ENCODE measurements at places on chromosomes 2 and 18. TPM values are rescaled to one million over a fixed set of nuclear protein-coding genes. Genes with fewer than 3 reads are reported as not detected.

DNA sequence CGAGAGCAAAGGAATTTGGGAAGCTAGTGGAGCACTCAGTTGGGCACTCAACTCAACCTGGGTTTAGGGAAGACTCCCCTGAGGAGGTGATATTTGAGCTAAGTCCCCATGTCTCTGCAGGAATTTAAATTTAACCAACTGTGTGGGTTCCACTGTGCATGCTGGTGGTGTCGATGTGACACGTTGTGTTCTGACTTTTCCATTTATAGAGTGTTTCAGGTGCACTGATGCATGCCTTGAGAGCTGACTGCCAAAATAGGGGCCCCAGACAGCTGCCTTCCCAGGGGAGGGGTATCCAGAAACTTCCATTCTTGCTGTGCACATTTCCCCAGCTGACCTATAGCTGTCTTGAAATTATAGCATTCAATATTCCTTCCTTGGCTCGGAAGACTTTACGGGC is 63.7 kb upstream of the BCL2L11 start:
- DNase-seq, result no peak

DNA sequence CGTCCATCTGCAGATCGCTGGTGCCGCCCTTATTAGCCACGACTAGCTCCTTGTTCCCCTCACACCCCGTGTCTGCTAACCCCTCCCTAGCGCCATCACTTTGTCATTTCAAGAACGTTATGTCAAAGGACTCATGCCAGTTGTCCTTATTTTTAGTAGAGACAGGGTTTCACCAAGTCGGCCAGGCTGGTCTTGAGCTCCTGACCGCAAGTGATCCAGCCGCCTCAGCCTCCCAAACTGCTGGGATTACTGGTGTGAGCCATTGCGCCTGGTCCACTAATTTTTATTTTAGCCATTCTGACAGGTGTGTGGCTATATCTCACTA is 138.9 kb upstream of the HDAC4 start:
- no peak for DNase-seq

GRCh38 chr18:62717925-62718800 is 2.8 kb downstream of the PHLPP1 start:
- no peak for DNase-seq

GRCh38 chr2:45320956-45321355 is 290.1 kb downstream of the SRBD1 start:
- no peak for DNase-seq

- DNase-seq, result no peak
These were observed 2.6 kb upstream of the BCL2 start for GRCh38 chr18:63322206-63322605.

DNA sequence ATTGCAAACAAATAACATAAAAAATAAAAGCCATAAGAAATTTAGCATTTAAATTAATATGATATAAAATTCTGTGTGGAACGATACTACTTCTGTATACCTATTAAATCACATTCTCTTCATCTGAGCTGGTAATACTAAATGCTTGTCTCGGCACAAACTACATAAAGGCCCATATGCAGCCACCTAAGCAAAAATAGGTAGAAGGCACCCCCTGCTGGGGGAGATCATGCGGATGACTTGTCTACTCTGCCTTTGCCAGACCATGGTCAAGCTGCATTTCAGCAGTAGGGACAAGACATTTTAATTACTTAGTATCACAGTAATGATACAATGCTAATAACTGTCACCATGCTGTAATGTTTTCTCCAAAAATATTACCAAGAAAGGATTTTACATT is 108.0 kb downstream of the CDH19 start:
- DNase-seq, result peak; percentile 18

DNA sequence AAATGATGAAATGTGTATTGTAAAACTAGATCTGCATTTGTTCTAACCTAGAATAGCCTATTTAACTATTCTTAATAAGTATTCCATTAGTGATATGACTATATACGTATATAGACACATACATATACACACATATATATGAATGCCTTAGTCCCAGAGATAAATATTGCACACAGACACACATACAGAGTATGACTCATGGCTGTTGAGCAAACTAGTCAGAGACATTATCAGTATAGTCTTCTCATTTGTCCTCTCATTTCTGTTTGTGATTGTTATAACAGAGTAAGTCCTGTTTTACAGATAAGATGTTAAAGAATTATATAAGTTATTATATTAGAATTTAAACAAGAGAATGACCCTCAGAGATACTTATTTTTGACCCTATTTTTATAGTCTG is 202.5 kb downstream of the CCDC102B start:
- no peak for DNase-seq

GRCh38 chr18:58015065-58015780 is 28.8 kb upstream of the NEDD4L start:
- DNase-seq, result no peak

- DNase-seq, result no peak
These were observed 10.0 kb upstream of the DES start for GRCh38 chr2:219408204-219408603.

- DNase-seq, result no peak
These were observed 6.4 kb downstream of the ARL4C start for GRCh38 chr2:234490271-234491091.

DNA sequence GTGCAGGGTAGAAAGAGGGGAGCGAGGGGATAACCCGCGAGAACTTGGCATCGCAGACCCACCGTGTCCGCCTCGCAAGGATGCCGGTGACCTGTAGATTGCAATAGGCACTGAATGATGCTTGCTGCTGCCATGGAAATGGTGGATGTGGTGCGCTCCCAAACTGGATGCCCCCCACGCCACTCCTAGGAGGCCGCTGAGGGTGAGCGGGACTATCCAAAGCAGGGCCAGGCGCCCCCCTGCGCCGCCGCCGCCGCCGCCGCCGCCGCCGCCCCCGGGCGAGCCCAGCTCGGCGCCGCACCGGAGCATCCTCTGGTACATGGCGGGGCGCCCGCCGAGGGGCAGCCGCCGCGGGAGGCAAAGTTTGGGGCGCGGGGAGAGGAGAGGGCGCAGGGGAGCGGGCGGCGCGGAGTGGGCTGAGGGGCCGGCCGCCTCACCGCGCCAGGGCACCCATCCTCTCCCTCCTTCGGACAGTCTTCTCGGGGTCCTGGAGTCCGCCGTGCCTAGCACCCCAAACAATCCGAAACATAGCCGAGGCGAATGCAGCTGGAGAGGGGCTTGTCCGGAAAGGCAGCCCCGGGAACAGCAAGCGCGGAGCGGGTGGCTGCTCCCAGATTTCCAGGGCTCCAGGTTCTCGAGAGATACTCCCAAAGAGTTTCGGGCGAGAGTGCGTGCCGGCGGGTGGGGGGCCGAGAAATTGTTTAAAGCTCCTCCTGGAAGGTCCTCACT is 685.1 kb downstream of the NRXN1 start:
- no peak for DNase-seq

GRCh38 chr18:69947361-69948133 is at the start of gene CD226:
TSS of gene CD226 (minus strand) at chr18:69947873. CDS start at chr18:69947406, 467 bp downstream.
- DNase-seq, result no peak

DNA sequence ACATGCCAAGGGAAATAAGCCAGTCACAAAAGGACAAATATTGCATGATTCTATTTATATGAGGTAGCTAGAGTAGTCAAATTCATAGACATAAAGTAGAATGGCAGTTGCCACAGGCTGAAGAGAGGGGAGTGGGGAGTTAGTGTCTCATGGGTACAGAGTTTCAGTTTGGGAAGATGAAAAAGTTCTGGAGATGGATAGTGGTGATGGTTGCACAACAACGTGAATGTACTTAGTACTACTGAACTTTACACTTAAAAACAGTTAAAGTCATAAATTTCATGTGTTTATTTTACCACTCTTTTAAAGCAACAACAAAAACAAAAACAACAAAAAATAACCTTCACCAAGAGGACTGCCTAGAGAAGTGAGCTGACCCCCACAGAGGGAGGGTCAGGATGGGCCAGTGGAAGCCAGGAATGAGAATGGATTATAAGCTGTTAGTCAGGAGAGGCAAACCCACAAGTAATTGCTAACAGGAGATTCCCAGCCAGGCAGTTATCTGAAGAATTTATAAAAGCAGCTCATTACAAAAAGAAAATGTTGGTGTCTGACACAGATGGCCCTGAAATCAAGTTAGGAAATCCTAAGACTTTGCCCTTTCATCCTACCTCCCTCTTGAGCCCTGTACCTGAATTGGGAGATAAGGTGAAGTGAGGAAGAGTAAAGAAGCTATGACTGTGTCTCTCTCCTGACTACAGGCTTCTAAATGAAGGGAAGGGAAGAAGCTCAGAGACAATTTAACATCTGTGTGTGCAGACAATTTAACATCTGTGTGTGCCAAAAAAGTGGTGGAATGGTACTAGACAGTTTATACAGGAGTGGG is 263.4 kb downstream of the PDE11A start:
- no peak for DNase-seq

DNA sequence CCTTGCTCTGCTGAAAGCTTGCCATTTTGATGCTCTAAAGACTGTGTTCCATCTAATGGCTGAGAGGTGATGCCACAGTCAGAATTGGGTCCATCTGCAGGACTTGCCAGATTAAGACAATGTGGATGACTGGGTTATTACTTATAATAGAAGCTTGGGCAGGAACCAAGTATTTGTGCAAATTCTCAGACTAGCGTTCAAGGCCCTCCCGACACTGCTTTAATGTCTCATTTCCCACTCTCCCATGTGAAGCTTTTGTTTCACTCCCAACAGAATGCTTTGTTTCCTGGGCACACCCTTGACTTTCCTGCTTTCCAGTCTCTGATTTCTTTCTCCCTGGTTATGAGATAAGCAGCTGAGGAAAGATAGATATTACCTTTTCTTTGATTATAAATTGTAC is 215.8 kb downstream of the KCNS3 start:
- no peak for DNase-seq

Gene DYTN
- total RNA-seq, result not detected

Gene CUL3
- 59.3 TPM for total RNA-seq

Gene ATAD2B
- total RNA-seq, result 12.1 TPM

Gene MTLN
- total RNA-seq, result 133 TPM

All from left cardiac atrium (tissue), 4 donors.